ENCODE measurements at places on chromosomes 4 and X. TPM values are rescaled to one million over a fixed set of nuclear protein-coding genes. Genes with fewer than 3 reads are reported as not detected.
A peak's percentile ranks its signal among the peaks of the same experiment; 100 is the strongest.

DNA sequence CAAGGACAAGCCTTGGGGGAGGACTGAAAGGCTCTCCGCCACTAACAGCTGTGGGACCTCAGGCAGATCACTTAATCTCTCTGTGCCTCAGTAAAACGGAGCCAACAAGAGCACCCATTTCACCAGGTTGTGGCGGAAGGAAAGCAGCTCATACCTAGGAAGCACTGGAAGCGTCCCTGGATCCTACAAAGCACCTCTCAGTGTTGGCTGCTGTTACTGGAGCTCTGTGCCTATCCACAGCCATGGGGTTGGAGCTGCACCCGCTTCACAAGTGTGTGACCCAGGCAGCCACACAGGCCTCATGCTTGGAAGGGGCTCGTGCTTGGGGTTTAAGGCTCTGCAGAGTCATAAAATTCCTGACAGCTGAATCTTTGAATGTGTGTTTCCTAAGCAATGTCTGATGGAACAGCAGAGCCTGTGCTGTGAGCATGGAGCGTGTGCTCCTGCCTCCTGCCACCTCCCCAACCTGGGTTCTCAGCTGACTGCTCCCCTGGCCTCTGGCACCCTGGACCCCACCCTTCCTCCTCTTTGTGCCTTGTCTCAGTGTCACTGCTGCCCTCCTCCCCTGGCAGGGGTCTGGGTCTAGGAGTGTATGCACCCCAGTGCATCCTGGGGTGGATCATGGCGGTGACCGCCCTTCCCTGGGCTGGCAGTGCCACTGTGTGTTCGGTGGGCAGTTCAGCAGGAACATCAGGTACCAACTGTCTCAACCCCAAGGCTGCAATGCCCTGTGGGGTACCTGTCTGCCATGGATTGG, 14.4 kb upstream of the MAN2B2 start:
- no peak for DNase-seq
- H3K4me3 ChIP-seq: no peak overlapping the region
- peaks cover 71% of the 10 kb centered on the region for H3K27me3 ChIP-seq
- H3K36me3 ChIP-seq: no peaks in the 10 kb centered on the region
- H3K27ac ChIP-seq: no peak overlapping the region
- H3K4me1 ChIP-seq: no peaks in the 10 kb centered on the region

GRCh38 chr4:102667001-102667400, 93.8 kb downstream of the MANBA start:
- no peaks in the 10 kb centered on the region for H3K27me3 ChIP-seq
- no peaks in the 10 kb centered on the region for H3K4me1 ChIP-seq
- no peak for DNase-seq
- no peak overlapping the region for H3K4me3 ChIP-seq
- H3K27ac ChIP-seq: no peak overlapping the region
- H3K36me3 ChIP-seq: peaks cover 15% of the 10 kb centered on the region

The IL13RA2 gene
- total RNA-seq: 1.7 TPM

The BMX gene
- 0.57 TPM for total RNA-seq

DNA sequence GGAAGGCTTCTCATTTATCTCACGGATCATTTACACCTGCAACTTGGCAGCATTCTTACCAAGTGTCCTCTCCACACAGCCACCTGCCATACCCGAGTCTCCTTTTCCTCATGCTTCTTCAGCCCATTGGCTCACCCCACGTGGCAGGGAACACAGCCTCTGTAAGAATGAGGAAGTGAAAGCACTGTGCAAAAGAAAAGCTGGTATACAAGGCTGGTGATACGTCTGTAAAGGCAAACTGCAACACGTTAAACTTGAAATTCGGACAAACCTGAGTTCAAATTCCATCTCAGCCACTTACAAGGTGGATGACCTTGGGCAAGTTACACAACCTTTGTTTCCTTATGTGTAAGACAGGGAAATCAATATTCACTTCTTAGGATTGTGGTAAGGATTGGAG, 164.0 kb upstream of the RASGEF1B start:
- no peaks in the 10 kb centered on the region for H3K36me3 ChIP-seq
- H3K27ac ChIP-seq: peak overlapping the region; percentile 77
- peak; percentile 51 for DNase-seq
- no peaks in the 10 kb centered on the region for H3K27me3 ChIP-seq
- H3K4me1 ChIP-seq: peaks cover 3% of the 10 kb centered on the region
- no peak overlapping the region for H3K4me3 ChIP-seq

- H3K27me3 ChIP-seq: no peaks in the 10 kb centered on the region
- H3K4me3 ChIP-seq: no peak overlapping the region
- H3K27ac ChIP-seq: no peak overlapping the region
Measured at GRCh38 chrX:31551913-31552312, 480.1 kb upstream of the FTHL17 start.

DNA sequence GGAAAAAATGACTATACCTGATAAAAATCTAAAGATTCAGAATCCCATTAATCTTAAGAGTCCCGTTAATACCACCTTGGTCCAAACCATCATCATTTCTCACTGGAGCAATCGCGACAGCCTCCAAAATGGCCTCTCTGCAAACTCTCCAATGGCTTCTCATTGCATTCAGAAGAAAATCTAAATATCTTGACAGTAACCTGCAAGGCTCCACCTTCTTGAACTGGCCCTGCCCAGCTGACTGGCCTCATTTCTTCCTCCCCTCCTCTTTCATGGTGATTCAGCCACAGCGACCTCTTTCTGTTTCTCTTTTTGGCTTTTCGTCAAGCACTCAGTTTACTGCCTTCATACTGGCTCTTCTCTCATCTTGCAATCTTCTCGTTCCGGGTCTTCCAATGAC, 56.2 kb upstream of the GPRIN3 start:
- H3K4me1 ChIP-seq: no peaks in the 10 kb centered on the region
- no peak overlapping the region for H3K4me3 ChIP-seq
- H3K36me3 ChIP-seq: no peaks in the 10 kb centered on the region
- H3K27me3 ChIP-seq: no peaks in the 10 kb centered on the region
- no peak overlapping the region for H3K27ac ChIP-seq

- H3K36me3 ChIP-seq: no peaks in the 10 kb centered on the region
- DNase-seq: no peak
- H3K27me3 ChIP-seq: no peaks in the 10 kb centered on the region
- H3K4me3 ChIP-seq: no peak overlapping the region
- peaks cover 5% of the 10 kb centered on the region for H3K4me1 ChIP-seq
- no peak overlapping the region for H3K27ac ChIP-seq
Measured at GRCh38 chrX:110180928-110181310, 137.0 kb downstream of the AMMECR1 start.

The CRMP1 gene
- 1.7 TPM for total RNA-seq

The ETDA gene
- total RNA-seq: not detected

- H3K4me1 ChIP-seq: no peaks in the 10 kb centered on the region
- no peak overlapping the region for H3K27ac ChIP-seq
- peak overlapping the region; percentile 33 for H3K4me3 ChIP-seq
- H3K27me3 ChIP-seq: peaks cover 2% of the 10 kb centered on the region
Measured at GRCh38 chrX:11757397-11757718, 679 bp upstream of the MSL3 start.

GRCh38 chr4:123301923-123302322, 94.7 kb upstream of the SPRY1 start:
- no peak overlapping the region for H3K4me3 ChIP-seq
- H3K36me3 ChIP-seq: peaks cover 8% of the 10 kb centered on the region
- H3K27me3 ChIP-seq: no peaks in the 10 kb centered on the region
- H3K4me1 ChIP-seq: peaks cover 39% of the 10 kb centered on the region
- peak overlapping the region; percentile 68 for H3K27ac ChIP-seq
- DNase-seq: peak; percentile 29
